ENCODE measurements at places on chromosomes 12 and 14.
A peak's percentile ranks its signal among the peaks of the same experiment; 100 is the strongest.

GRCh38 chr12:89655841-89656240 is 52.8 kb downstream of the ATP2B1 start:
- no peak for DNase-seq

GRCh38 chr12:123765504-123766035 is 3.5 kb downstream of the DNAH10 start:
- DNase-seq: no peak

DNA sequence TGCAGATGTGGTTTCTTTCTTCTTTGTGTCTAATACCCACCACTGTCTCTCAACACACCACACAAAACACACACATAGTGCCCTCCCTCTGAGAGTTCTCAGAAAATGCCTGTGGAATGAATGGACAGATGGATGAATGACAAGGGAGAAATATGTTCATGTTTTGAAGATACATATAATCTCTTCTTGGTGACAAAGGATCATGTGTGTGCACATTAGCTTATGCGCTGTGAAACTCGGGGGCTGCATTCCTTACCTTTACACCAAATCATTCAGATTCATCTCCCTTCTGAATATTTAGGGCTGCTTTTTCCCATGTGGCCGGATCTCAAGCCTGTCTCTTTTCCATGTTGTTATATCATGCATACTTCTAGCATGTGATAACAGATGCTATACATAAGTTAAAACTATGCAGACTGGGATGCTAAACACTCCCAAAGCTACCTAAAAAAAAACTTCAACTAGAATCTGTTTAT is 111.4 kb downstream of the EPS8 start:
- DNase-seq: no peak

DNA sequence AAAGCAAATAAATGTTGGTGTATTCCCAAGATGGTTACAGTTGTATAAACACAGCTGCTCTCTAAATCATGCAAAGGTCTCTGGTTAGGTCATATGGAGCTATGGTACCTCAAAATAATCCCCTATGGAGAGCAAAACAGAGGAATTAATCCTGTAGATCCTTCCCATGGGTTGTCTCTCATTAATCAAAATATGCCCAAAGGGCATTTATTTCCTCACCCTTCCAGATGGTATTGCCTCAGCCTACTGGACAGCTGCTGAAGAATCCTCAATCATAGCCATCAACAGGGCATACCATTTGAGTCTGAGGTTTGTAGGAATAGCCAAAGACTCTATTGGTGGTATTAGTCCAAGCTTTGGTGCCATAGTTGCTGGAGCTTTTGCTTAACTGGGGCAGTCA is 360.9 kb downstream of the RPL10L start:
- DNase-seq: no peak

DNA sequence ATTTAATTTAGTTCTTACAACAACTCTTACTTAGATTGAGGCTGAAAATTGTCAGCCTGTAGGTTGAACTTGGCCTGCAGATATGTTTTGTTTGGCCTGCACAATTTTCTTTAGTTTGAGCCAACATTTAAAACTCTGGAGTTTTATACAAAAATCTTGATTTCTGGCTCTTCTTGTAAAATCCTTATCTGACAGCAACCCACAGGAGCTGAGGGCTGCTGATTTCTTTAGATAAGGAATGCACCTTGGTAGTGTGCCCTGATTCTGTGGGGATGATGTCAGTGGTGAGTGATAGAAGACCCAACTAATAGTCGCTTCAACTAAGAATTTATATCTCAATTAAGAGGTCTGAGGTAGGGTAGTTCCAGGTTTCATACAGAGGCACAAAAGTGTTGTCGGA is 49.5 kb downstream of the SOCS2 start:
- DNase-seq: no peak

- no peak for DNase-seq
Observed at GRCh38 chr14:86619726-86620125, 1089.8 kb downstream of the FLRT2 start.

DNA sequence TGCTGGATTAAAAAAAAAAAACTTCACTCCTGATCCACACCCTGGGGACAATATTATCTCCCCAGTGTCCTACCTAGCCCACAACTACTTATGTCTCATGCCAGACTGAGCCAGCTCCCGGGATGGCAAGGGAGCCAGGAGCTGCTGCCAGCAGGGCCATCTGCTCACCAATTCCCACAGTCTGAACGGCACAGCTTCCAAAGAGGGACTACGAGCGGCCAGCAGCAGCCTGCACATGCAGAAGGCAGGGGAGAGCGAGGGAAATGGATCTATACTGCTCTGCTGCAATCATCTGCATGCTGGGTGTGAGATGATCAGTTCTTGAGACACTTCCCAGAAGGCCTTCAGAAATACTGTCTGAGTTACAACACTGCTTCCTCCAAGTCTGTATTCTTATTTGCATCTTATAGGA is 11.1 kb downstream of the SSH1 start:
- peak; percentile 74 for DNase-seq

DNA sequence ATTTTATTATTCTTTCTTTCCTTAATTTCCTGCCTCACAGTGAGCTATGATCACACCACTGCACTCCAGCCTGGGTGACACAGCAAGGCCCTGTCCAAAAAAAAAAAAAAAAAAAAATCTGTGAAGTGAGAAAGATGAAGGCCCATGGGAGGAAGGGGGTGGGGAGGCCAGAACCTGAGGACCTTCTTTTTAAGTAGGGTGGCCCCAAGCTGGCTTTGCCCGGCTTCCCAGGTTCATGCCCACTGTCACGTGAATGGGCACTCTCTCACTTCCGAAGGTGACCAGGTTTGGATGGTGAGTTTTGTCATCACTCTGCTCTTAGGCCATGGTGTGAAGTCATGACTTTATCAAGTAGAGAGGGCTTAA is 82.3 kb downstream of the TNFAIP2 start:
- no peak for DNase-seq

DNA sequence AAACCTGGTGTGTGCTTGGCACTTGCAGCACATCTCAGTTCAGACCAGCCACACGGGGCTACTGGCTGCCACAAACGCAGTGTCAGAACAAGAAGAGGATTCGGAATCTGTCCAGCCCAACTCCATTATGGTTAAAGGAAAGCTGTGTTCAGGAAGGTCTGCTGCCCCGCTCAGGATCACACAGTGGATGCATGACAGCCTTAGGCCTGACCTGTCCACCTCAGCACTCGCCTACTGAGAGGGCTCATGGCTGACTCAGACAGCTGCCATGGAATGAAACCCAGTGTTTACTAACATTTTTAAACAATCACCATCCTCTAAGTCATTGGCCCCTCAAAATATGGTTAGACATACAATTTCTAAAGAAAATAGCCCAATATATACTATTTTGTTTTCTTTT is 5.6 kb upstream of the NIN start:
- DNase-seq: no peak

- no peak for DNase-seq
Observed at GRCh38 chr14:52332269-52332668, 18.2 kb downstream of the PTGER2 start.

Measured in posterior cingulate gyrus (tissue), 11 donors.